Neuronal stem cell (in vitro differentiated cells): ENCODE measurements at places on chromosomes 2 and 18.

DNA sequence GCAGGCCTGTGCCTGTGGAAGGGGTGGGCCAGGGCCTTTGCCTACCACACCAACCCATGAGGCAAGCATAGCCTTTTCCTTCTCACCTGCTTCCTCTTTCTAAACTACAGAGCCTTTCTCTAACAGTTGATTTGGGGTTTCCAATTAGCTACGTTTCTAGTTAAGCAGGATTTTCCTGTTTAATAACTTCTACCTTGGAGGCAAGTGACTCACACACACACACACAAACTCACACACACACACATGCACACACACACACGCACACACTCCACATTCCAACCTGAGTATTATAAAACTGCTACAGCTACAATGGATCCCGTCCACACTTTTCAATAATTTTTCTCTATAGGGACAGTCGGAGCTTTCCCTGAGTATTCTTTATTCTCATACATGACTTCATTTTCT, 84.9 kb downstream of the SOX11 start:
- DNase-seq = no peak

DNA sequence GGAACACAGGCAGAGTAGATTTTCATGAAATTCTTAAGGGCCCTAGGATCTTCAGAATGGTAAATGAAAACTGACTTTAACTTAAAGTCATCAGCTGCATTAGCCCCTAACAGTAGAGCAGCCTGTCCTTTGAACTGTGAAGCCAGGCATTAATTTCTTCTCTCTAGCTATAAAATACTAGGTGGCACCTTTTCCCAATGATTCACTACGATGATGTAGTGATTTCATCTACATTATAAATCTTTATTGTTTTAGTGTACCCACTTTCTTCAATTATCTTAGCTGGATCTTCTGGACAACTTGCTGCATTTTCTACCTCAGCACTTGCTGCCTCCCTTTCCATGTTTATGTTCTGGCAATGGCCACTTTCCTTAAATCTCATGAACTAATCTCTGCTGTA, 290.5 kb downstream of the NOL4 start:
- DNase-seq = no peak

DNA sequence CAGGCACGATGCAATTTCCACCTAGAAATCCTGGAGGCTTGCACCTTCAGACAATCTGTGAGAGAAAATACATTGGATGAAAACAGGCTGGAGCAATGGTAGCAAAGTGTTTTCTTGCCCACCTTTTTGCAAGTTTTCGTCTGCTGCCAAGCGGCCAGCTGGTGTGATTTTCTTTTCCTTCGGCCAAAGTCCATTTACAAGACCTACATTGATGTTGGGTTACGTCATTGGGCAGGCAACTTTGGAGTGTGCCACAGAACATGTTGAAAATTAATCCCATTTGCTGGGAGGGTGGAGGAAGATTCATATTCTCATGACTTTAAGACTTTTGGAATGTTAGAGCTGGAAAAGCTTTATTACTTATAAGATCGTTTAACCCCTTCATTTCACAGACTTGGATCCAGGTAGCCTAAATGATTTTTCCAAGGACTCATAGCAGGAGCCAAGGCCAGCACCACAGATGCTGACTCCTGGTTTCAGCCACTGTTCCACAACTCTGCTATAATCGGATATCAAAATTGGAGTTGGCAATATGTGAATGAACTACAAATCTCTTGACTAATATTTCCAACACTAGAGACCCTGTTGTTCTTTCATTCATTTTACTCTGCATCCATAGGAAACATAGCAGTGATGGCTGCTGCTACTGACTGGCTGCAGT, 352.1 kb downstream of the RND3 start:
- no peak for DNase-seq

DNA sequence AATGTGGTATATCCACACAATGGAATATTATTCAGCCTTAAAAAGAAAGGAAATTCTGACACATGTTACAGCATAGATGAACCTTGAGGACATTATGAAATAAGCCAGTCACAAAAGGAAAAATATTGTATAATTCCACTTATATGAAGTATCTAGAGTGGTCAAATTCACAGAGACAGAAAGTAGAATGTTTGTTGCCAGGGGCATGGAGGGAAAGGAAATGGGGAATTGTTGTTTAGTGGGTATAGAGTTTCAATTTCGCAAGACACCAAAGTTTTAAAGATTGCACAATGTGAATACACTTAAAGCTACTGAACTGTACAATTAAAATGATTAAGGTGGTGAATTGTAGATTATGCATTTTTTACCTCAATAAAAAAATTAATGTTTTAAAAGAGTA, 92.9 kb downstream of the TXNL1 start:
- DNase-seq = no peak

DNA sequence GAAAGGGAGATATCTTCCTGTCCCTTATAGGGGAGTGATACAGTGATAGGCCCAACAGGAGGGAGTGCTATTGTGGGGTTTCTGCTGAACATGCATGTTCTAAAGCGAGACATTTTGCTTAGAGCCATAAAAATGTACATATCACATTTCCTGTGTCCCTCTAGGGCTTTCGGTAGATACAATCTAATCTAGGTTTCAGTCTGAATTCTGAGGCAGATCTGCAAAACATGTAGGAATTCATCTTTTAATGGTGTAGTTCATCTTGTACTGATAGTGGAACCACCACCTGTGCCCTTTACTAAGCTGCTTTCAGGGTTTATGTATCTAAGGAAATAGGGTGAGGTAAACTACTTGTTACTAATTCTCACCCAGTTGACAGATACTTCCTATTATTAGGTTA, 73.8 kb downstream of the SPTBN1 start:
- DNase-seq = no peak

DNA sequence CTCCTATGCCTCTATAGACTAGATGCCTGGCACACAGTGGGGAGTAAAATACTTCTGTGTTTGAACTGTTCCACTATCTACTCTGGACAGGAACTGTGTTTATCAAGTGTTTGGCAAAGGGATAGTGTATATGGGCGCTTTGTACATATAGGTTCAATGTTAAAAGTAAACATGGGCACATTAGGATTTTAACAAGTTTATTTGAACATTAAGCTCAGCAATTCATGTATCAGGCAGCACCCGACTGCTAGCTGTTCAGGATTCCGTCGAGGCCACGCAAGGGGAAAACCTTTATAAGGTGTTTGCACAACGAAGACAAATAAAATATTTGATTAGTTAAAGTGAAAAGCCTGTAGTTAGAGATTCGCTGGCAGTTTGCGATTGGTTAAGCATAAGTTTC, 43.4 kb upstream of the ROCK2 start:
- DNase-seq = no peak

GRCh38 chr2:188003800-188004199, 287.9 kb upstream of the GULP1 start:
- no peak for DNase-seq

DNA sequence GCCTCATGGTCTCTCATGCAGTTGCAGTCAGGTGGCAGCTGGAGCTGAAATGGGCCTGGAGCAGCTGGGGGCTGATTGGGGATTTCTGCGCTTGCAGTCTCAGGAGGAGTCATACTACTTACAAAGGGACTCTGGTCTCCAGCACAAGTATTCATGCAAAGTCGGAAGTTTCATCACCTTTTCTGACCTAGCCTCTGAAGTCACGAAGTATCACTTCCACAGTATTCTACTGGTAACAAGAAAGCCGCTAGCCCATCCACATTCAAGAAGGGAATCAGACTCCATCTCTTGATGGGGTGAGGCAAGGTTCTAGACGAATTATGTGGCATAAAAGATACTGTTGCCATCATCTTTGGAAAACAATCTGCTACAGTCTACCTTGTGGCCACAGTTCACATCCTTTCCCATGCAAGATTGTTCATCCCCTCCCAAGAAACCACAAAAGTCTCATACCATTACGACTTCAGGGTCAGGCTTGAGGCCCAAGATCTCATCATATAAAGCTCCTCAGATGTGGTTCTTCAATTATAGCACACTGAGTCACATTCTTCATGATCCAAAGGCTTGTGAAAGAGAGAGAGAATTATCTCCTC, 95.3 kb downstream of the SMC6 start:
- DNase-seq = no peak

GRCh38 chr2:136767030-136767429, 1.7 kb downstream of the THSD7B start:
- no peak for DNase-seq

DNA sequence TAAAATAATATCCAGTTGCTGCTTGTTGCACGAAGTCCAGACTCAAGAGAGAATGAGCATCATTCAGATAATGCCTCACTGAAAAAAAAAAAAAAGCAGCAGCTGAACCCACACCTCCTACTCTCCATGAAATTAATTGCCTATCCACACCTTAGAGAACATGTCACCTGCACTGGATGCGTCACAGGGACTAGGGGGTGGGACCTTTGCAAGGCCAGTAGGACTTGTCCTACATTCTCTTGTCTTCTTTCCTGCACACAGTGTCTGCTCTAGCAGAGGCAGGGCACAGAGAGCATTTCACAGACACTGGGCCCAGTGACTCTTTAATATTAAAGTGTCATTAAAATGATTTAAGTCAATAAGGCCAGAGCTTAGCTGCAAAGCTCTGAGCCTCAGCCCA, at the start of gene ABCA12:
Gene ABCA12, minus strand, starts transcription at position 148 of the 400 bp plus-strand sequence. CDS start 418 bp downstream, outside the sequence.
- no peak for DNase-seq

DNA sequence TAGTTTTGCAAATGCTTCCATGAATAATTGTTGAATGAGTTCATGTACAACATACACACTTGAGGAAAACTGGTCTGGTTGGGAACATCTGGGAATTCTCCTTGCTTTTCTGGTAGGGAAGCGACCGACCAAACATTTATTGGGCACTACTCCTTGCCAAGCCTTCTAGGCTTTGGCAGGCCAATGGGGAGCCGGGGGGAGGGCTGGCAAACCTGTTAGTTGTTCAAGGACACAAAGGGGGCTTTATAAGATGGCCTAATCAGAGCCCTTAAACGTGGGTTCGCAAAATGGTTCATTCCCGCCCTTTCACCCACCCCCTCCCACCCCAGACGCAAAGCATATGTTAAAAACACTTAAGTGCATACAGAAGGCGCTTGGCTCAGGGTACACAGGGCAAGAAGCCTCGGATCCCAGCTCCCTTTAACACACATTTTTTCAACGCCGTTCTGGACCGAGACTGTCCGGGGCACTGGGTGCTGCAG, 844 bp upstream of the VSNL1 start:
- no peak for DNase-seq

DNA sequence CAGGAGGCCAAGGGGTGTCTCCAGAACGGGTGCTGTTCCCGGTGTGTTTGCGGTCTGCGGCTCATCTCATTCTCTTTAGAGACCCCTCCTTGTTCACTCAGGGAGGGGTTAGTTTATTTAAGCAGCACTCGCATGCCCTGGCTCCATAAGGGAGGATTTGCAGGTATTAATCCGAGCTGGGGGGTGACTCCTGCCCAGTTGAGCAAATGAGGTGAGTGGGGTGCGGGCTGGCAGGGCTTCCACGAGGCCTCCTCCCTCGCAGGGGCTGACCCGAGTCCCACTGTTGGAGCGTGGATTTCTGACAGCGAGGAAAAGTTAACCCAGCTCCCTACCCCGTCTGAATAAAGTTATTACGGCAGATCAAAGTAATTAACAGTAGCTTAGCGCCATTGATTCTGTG, 371.8 kb upstream of the SALL3 start:
- no peak for DNase-seq

GRCh38 chr2:105617631-105618350, 126.9 kb upstream of the NCK2 start:
- DNase-seq = no peak

GRCh38 chr2:64311948-64312621, 141.9 kb upstream of the LGALSL start:
- peak; percentile 54 for DNase-seq

- DNase-seq = peak; percentile 75
Measured at GRCh38 chr2:15636972-15637785, 45.5 kb downstream of the DDX1 start.

- no peak for DNase-seq
Measured at GRCh38 chr18:57918601-57919000, 115.5 kb upstream of the ATP8B1 start.

DNA sequence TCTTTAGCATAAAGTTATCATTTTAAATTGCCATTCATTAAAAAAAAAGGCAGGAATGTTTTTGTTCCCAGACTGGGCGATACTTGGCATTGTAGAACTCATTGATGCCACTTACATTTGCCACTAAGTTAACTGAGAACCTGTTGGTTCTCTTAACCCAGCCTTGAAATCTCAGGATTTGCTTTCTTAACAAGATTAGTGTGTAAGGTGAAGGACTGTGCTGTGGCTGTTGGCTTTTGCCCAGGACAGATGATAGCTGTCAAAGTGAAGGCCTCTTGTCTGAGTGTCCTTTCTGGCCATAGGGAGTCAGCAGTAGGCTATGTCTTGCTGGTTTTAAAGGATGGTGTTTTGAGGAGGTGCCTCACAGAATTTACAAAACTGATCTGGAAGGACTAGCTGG, 2.6 kb downstream of the DPYSL5 start:
- no peak for DNase-seq

DNA sequence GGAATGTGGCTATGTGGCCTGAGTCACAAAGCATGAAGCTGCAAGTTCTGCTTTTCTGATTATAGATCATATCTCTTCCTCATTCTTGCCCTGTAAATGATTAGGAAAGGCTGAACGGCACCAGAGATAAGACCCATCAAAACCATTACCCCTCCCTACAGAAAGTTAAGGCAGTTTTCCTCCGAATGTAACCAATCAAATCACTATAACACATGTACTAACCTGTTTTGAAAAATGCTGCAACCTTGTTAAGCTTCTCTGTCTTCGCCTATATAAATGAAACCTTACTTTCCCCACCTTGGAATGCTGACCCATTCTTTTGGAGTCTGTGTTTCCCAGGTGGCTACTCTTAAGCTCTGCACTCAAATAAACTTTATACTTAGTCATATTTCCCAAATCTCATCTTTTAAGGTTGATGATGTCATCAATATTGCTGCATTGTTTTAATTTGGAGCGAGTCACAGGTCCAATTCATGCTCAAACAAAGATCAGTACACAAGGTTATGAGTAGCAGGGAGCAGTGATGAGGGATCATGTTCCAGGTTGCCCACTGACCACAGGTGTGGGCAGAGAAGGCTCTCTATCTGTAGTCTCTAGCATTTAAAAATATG, 662.3 kb downstream of the IRS1 start:
- no peak for DNase-seq

- DNase-seq = no peak
Measured at GRCh38 chr2:222706616-222707015, 35.2 kb downstream of the MOGAT1 start.

DNA sequence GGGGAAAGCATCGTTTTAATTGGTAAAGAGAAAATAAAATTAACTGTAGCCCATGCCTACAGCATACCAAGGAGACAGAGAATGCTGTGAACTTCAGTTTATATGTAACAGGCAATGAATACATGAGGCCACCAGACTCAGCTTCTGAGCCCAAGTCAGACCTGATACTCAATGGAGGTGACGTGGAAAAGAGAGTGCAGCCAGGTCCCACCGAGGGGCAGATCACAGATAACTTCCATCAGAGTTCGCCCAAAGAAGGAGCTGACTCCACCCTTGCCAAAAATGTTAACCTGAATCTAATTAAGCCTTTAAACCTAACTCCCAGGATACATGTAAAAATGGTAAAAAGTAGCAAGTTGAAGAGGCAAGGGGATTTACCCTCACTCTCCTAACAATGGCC, 52.2 kb upstream of the PROKR1 start:
- DNase-seq = no peak
